ENCODE measurements at places on chromosomes 4 and X.

DNA sequence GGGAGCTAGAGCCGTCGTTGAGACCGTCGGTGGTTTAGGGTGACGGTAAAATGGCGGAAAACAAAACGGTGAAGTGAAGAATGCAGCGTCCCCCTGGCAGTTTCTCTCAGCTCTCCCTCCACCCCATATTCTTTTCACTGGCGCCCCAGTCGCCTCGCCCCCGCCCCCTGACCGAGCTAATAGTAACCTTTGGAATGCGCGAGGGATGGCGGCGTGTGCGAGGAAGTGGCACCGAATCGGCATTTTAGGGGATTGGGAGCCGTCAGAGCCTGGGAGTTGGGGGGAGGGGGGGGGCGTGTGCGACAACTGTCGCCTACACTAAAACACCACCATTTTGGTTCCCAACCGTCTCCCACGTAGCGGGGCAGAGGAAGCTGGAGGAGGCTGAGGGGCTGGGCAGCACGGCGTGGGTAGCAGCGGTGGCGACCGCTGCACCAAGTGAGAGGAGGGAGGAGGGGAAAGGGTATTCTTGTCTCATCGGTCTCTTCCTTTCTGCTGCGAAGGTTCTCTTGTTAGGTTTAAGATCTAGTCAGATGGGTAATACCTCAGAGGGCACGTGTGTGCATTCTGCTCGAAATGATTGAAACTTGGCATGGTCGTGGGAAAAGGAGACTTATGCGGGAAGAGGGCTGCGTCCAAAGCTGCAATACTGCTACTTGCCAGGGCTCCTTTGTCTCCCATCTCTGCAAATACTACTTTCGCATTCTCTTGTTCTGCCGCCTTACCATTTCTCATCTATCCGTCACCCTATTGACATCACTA, 840 bp downstream of the ZNF711 start:
- no peak for DNase-seq

DNA sequence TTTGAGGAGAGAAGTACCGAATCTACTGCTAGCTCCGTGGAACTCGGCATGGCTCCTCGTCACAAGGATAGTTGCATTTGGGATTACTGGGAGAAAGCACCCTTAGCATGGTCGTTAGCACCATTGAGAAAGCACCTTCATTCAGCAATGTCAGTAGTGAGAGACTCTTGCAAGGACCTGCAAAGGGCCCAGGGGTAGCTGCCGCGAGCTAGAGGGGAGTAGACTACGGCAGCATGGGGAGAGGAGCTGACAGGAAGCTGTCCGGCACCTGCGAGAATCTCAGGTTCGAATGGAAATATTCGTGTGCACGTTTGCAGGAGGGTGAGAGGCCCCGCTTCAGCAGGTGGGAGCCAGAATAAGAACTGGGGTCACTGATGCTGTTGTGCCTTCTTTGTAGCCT, 20.2 kb downstream of the TLR10 start:
- no peak for DNase-seq

GRCh38 chr4:145782756-145783155, 102.8 kb downstream of the C4orf51 start:
- no peak for DNase-seq

- DNase-seq: no peak
Measured at GRCh38 chr4:99759988-99760387, 56.6 kb upstream of the DAPP1 start.

DNA sequence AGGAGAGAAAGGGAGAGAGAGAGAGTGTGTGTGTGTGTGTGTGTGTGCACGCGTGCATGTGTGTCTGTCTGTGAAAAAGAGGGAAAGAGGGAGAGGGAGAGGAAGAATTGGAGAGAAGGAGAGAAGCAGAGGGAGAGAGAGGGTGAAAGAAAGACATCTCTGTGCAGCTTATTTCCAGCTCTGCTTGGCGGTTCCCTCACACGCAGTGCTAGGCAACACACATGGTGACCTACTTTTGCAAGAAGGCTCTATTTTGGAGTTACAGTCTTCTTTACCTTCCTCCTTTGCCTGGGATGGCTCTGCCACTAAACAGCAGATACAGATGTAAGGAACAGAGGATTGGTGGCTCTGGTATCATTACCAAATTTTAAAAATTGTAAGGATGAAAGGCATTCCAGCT, 40.1 kb downstream of the SLC16A2 start:
- no peak for DNase-seq

DNA sequence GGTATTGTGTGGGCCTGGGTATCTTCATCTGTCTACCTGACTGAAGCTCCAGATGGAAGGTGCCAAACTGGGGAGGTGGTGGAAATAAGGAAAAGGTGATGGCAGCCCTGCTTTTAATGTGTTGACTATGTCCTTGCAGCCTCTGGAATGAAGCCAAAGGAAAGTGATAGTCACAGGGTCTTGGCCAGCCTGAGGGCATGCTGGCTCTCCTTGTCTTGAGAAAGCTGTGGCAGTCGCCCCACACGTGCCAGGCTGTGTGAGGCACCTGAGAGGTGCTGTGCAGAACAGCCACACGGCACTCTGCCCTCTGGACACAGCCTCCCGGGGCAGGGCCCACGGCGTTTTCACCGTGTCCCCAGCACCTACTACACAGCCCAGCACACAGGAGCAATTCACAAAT, 77.6 kb downstream of the NAT8L start:
- DNase-seq: no peak

DNA sequence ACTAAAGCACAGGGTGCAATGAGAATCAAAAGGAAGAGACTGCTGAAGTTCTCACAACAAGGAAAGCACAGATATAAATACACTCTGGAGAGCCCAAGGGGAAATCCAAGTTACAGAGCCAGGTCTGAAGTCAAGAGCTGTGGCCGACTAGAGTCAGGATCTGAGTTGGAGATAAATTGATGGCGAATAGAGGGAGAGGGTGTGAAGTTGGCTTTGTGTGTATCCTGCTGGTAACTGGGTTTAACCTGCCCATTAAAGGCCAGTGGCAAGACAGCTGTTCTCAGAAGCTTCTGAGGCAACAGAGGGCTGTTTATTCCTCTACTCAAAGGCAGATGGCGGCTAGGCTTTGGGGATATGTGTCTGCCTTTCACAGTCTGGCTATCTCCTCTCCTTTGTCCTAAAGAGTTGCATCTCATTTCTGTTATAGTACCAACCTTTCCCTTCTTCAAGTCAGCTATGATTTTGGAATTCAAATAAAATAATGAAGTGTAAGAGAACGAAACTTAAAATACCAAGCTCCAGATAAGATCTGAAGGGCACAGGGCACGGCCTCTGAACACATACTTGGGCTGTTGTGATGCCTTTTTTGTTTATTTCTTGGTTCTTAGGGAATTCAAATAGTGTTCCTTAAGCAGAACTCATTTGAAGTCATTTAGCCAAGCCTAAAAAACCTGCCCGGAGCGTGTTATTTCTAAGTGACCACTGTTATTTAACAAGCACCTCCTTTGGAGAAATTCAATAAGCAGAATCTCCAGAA, 142.1 kb downstream of the APBB2 start:
- DNase-seq: no peak

DNA sequence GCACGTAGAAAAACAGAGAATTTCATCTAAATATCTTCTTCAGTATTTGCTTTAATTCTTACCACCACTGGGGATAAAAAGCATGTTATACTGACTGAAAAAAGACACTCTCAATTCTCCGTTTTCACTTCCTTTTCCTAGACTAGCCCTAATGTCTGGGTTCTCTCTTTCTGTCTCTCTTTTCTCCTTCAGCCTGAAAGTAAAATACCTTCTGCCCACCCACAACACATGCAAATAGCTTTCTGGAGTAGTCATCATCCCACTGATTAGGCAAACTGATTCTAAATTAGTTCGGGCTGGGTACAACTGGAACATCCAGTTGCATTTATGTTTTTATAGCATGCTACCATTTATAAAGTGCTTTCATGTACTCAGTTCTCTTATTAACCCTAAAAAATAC, 142.4 kb upstream of the ANKRD50 start:
- DNase-seq: no peak

DNA sequence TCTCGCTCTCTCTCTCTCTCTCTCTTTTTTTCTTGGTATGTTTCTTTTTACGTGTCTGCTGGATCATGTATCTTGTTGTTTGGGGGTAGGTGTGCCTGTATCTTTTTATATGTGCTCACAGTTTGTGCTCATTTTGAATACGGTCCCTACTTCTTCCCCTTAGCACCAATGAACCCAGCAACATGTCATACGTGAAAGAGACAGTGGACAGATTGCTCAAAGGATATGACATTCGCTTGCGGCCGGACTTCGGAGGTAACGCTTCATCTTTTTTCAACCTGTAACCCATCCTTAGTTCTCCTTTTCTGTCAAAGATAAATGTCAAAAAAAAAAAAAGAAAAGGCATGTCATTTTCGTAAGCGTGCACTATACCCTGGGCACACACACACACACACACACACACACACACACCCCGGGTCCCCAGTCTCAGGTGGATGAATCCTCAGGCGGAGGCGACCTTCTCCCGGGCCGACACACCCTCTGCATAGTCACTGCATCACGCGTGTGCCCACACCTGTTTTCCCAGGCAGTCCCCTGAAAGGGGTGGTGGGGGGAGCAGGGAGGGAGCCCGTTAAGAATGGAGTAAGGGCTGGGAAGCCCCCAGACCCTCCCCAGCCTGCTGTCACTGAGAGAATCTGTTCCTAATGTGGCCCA, 511 bp downstream of the GABRB1 start:
- no peak for DNase-seq

GRCh38 chr4:93947286-93947685, 118.7 kb downstream of the ATOH1 start:
- DNase-seq: no peak

DNA sequence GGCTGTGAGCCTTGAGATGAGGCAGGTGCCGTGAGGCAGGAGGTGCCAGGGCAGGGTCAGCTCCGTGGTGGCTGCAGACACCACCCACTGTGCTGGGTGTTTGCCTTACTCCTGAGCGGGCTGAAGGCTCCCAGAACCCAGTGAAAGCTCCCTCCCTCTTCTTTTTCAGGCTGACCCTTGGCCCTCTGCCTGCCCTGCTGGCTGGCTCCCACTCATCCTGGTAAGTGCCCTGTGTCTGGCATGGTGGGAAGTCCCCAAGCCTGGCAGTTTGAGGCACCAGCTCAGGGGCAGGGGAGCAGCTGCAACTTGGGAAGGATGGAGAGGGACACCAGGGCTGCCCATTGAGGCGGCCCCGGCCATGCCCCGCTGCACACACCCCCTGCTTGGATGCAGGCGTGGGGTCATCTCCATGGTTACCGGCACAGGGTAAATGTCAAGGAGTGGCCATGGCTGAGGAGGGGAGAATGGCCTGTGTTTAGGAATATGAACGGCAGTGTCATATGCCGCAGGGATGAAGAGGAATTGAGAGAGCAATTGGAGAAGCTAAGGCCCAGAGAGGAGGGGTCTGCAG, 16.8 kb downstream of the SH3BP2 start:
- DNase-seq: no peak

DNA sequence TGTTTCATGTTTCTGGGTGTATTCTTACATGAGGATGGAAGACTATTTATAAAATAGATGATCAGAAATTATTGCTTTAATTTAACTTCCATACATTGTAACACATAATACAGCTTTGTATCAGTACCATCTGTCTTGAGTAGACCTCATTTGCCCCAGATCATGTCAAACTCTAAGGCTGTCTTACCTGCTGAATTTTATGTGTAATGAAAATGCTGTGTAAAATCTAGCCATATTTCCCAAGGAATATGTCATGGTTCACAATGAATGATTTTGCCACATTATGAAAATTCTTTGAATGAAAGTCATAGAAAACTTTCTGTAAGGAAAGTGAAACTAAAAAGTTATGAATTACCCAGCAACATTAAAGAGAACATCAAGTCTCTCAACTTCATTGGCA, 7.4 kb downstream of the BDH2 start:
- DNase-seq: no peak

DNA sequence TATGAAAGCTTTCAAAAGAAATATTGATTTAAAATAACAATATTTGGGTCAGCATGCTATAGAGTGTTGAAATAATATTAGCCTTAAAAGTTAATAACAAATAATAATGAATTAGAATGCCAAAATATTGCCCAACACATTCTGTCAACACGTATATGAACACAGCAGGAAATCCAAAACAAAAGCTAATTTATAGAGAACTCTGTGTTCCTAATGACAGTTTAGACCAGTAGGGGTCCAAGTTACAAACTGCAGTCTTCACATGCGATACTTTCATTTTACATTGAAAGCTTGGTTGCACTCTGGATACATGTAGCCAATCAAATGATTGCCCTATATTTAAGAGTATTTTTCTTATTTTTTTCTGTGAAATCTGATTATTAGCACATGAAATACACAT, 274.4 kb downstream of the DCTD start:
- DNase-seq: no peak

DNA sequence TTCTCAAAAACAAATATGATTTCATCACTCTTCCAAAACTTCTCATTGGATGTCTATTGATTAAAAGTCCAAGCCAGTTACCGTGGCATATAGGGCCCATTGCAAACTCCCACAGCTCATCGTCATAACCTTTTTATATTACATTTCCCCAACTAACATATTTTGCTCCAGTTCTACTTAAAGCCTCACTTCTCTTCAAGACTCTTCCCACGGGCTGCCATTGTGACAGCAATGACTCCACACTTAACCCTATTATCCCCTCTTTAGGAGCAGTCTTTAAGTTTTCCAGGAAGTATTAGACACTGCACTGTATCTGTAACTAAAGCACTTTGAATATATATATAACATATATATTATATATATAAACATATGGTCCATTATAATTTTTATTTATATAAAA, 44.5 kb downstream of the DTHD1 start:
- no peak for DNase-seq

DNA sequence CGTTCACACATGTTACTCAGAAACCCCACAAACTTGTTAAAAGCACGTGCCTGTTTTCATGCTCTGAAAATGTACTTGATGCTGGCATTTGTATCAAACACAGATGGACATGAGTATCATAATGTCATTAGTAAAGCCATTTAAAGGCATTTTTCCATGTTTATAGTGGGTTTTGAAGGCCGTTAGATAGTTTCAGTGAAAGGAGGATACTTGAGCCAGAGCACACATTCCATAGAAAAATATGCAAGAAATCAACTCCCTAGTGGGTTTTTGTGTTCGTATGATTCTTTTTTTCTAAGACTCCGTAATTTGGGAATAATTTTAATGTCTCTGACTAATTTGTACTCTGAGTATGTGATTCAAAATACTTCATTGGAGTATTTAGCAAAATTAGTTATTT, 216.2 kb upstream of the BMP3 start:
- no peak for DNase-seq

DNA sequence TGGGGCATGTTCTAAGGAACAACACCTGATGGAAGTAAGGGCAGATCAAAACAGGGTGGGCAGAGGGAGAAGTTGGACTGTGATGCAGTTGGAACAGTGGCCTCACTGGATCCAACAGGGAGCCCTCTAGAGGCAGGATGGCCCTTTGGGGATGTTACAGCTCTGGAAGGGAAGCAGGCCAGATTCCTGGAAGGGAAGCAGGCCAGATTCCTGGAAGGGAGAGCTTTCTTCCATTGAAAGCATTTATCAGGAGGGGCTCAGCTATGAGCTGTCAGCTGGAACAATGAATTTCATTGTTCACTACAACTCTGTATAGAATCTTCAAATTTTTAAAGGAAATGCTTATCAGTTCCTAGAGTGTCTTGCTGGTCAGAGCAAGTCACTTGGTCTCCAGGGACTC, 17.7 kb downstream of the IL15 start:
- DNase-seq: no peak

- DNase-seq: no peak
Measured at GRCh38 chr4:112910109-112910736, 139.2 kb upstream of the ANK2 start.

Data from GM12891 (cell line).